ENCODE measurements at places on chromosomes 1 and 21.

DNA sequence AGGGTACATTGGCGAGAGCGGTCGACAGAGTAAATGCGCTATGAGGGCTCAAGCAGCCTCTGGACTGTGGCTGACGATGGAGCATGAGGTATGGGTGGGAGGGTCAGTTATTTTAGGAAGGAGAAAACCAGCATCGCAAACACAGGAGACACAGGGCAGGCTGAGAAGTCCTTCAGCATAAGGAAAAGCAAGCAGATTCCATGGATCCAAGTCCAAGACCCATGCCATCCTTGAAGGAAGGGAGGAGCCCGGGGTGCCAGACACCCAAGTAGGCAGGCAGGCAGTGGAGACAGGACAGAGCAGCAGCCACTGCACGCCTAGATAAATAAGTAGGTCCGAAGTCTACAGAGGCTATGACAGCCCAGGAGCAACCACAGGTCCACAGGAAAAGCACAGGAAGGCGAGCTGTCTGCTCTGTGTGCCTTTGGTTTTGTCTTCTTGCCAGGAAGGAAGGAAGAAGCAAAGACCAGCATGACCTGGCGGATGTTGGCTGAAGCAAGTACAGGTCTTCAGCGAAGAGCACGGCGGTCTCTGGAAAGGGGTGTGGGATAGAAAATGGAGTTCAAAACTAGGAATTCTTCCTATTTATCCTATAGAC, 76.4 kb upstream of the SLC45A1 start:
- no peak for DNase-seq

GRCh38 chr1:39051956-39052355, 25.8 kb downstream of the NDUFS5 start:
- no peak for DNase-seq

- DNase-seq, result peak; percentile 37
Measured at GRCh38 chr1:169809370-169810095, 14.8 kb upstream of the METTL18 start.

DNA sequence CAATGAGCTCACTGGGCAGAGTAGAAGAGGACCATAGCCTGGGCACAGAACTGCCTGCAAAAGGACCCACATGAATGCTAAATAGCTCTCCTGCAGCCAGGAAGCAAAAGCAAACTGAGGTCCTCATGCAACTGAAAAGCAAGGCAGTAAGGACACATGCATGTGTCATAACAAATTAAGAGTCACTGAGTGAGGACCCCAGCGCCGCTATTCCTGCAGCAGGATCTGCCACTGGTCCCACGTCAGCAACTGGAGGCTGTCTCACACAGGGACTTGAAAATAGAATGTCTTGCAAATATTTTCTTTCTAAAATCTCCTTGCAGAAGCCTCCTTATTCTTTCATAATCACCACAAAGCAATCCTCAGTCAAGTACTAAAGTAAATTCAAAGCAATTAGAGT, 559.6 kb upstream of the DAB1 start:
- DNase-seq, result no peak
